ENCODE measurements at places on chromosomes 5 and 9.

- DNase-seq: no peak
Observed at GRCh38 chr5:122718611-122719010, 56.3 kb upstream of the SNX2 start.

- DNase-seq: no peak
Observed at GRCh38 chr5:120512791-120513650, 48.9 kb downstream of the PRR16 start.

- peak; percentile 60 for DNase-seq
Observed at GRCh38 chr5:177066224-177066623, 20.5 kb upstream of the FGFR4 start.

DNA sequence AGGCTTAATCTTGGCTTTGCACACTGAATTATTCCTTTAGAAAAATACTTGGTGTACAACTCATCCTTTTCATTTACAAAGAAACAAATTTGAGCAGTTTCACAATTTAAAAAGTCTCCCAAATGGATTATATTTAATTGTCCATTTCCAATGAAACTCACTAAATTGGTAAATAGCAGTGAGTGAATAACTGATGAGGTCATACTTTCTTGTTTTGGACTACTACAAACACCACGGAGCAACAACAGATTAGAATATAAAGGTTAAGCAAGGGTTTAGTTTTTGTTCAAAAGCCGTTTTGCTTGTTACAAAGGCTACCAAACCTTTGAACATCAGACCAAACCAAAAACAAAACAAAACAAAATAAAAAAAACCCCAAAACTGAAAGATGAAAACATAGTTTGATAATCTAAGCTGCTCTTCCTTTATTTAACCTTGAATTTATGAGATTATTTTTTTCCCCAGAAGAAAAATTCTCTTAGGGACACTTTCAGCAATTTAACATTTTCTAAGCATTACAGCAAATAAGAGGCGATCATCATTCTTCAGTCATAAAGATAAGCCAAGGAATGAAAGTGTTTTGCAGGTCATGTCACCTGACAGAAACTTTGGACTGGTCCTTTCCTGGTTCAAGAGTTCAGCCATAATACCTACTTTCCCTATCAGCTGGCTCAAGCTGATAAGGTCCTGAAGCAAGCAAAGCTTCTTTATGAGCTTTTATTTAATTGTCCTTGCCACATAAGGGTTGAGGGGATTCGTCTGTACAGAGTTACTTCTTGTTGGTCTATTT is 99.7 kb upstream of the CDKN2B start:
- DNase-seq: no peak

GRCh38 chr9:130118841-130119518 is 53.2 kb upstream of the NCS1 start:
- no peak for DNase-seq

DNA sequence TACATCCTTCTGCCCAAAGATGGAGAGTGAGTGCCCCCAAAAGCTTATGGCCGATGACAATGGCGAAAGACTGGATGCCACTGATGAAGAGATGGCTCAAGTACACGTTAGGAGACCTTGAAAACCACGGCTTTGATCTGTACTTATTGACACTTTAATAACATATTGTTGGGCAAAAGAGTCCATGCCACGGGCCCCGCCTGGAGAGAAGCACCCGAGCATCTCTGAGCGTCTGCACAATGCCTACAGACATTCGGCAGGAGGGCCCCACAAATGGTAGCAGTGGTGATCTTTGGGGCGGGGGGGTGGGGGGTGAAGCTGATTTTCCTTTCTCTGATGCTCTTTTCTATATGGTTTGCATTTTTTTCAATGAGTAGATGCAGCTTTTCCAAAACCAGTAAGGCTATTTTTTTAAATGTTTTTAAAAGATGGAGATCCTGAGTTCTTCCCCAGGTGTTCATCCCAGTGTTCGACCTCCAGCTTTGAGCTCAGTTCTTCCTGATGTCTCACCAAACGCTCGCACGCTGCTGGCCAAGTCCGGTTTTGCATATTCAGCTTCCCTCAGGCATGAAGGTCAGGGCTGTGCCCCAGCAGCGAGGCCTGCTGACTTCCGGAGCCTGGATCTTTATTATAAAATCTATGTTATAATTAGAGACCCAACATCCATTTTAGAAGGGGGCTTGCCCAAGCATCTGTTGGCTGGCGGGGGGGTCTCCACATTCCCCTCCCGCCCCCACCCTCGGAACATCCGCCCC is 34.3 kb upstream of the BARHL1 start:
- no peak for DNase-seq

DNA sequence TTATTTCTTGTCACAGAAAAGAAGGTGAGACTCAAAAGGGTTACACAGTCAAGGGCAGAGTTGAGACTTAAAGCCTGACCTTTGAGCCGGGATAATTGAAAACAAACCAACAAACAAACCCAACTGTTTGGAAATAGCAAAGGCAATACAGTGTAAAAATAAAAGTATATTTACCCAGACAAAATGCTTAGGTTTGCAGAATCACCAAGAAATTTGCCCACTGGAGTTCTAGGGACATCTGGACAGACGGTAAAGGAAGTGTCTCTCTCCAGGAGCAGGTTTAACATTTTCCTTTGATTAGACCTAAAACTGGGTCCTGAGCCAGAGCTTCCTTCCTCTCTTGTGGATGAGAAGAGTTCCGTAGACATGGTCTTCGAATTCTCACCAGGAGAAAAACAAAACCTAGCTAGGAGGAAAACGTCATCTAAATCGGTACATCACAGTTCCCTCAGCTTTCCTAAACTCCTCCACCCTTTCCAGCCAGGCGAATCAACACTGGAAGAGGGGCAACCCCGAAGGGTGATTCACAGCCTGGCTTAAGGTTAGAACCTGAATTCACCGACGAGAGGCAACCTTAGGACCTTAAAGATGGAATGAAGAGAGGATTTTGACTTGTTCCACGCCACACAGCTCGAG is 673 bp downstream of the CDC25C start:
- peak; percentile 67 for DNase-seq

Data from ELR (cell line).